ENCODE measurements at places on chromosomes 5 and 9.

GRCh38 chr9:77672183-77672582 lies 24.1 kb upstream of the GNA14 start:
- DNase-seq, result no peak

DNA sequence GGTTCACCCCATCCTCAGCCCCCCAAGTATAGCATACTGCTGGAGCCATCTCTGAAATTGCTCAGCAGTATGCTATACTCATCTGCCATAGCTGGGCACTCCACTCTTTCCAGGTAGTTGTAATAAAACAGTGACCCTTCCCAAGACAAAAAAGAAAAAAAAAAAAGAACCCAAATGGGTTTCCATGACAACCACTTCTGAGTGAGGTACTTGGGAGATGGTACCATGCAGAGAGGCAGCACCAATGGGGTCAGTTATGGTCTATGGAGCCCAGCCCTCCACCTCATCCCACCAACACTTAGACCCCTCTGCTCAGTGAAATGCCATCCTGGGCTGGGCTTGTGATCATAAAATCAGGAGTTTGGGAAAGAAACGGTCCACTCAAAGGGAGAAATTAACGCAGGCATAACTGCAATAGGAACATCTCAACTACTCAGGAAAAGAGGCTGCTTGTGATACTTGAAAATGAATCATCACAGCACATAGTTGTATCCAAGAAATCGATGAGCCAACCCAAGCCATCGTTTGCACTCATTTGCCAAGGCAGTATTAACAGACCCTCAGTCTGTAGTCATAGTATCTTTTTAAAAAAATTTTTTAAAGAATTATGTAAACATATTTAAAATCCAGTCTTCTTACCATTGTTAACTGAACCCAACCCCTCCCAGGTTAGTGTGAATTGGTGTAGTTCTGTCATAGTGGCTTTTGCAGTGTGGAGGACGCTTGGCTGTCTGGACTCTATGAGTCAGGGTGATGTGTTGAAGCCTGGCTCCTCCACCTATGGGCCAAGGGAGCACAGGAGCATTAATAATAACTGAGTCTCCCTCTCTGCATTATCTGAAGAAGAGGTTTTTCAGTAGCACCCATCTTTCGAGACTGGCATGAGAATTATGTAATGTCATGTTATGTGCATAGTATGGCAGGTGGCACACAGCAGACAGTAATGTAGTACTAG lies 402.7 kb downstream of the SPOCK1 start:
- DNase-seq, result no peak

- no peak for DNase-seq
Measured at GRCh38 chr5:16909464-16909863, 26.6 kb downstream of the MYO10 start.

DNA sequence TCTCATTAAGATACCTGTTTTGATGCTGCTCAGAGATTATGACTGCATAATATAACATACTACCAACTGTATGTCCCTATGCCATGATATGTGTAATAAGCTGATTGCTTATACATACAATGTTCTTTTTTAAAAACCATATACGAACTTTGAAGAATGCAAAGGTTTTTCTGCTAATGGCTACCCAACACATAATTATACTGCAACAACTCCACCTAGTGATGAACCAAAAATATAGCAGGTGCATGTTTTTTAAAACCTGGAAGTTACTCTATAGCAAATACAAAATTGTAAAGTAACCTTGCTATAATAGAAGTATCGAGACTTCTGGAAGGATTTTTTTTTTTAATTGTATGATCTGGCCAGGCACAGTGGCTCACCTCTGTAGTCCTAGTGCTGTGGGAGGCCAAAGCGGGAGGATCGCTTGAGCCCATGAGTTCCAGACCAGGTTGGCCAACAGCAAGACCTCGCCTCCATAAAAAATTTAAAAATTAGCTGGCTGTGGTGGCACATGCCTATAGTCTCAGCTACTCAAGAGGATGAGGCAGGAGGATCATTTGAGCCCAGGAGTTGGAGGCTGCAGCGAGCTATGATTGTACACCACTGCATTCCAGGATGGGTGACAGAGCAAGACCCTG lies 49.1 kb downstream of the HOMER1 start:
- DNase-seq, result peak; percentile 52

GRCh38 chr5:94191604-94192003 lies 426.8 kb downstream of the KIAA0825 start:
- no peak for DNase-seq

- DNase-seq, result no peak
Measured at GRCh38 chr5:42242881-42243485, 180.3 kb upstream of the GHR start.

DNA sequence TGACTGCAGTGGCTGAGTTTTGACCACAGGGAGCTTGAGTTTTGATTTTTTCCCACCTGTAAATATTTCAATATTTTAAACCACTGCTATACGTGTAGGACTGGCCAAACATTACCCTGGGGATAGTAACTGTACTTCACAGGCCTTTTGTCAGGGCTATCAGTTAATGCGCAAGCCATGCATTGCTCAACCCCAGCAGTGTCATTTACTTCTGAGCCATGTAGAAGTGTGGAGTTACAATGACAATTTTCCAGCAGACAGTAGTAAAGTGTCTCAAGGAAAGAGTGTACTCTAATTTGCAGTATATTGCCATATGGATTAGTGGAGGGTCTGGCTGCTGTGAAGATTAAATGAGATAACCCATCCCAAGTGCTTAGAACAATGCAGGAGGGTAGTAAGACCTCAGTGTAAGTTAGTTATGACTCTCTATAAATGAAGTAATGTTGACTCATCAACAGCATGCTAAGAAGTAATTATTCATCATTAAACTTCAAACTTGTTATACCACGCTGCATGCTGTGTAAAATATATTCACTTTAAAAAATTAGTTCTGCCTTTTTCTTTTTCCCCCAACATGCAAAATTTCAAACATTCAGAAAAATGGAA lies 489.2 kb downstream of the KDM4C start:
- DNase-seq, result no peak

- no peak for DNase-seq
Measured at GRCh38 chr9:83006378-83006777, 56.6 kb downstream of the RASEF start.

GRCh38 chr9:75108571-75108970 lies 20.3 kb downstream of the OSTF1 start:
- DNase-seq, result no peak

- no peak for DNase-seq
Measured at GRCh38 chr9:107131108-107131799, 151.8 kb upstream of the RAD23B start.

DNA sequence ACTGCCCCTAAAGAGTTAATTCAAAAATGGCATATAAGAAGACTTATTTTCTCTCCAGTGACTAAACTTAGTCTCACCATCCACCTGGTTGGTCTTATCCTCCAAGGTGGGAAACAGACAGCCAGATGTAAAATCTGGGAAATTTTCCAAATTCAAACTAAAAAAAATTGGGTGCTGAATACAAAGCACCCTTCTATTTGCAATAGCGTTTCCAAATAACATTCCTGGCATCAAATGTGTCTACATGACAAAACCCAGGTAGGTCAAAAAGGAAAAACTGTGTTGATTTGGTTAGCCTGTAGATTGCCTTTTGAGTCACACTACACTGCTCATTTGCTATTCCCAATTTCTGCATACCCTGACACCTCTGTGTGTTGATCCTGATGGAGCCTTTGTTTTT lies 252.2 kb downstream of the NR2F1-AS1 start:
- DNase-seq, result no peak

- DNase-seq, result no peak
Measured at GRCh38 chr9:80554301-80554700, 982.5 kb downstream of the TLE4 start.

- DNase-seq, result no peak
Measured at GRCh38 chr5:29023541-29023940, 1985.2 kb upstream of the CDH9 start.

DNA sequence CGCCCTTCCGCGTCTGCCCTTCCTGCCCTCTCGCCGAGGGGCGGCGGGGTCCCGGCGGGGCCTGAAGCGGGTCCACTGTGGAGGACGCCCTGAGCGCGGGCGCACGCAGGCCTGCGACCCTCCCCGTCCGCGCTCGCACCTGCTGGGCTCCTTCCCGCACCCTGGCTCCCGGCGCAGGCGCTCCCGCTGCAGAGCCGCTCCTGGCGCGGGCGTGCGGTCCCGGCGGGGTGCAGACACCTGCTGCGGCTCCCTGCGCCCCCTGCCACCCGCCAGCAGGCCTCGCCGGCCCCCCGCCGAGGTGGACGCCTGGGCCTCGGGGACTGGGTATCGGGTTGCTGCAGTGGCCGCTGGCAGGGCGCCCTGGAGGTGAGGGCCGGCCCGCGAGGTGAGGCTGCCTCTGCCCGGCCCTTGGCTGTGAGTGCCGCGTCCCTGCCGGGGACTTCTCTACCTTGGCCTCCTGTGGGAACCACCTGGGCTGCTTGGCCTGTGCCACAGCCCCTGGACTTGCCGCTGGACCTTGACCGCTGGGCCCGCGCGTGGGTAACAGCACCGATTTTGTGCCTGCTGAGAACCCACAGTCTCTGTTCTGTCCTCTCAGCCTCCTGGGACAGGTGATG lies 627 bp downstream of the ARRDC1 start:
- DNase-seq, result no peak
